ENCODE measurements at places on chromosomes 7 and 10. TPM values are rescaled to one million over a fixed set of nuclear protein-coding genes. Genes with fewer than 3 reads are reported as not detected.

The STEAP2 gene
- not detected for total RNA-seq

The PRKAG2 gene
- total RNA-seq = 17.0 TPM

The GPR26 gene
- total RNA-seq = not detected

The IFIT2 gene
- 39.2 TPM for total RNA-seq

The ACADSB gene
- 19.7 TPM for total RNA-seq

The GIMAP2 gene
- total RNA-seq = 42.2 TPM

The XRCC2 gene
- 16.6 TPM for total RNA-seq

The PNLIPRP3 gene
- not detected for total RNA-seq

The OPALIN gene
- not detected for total RNA-seq

The CUX1 gene
- total RNA-seq = 20.2 TPM

The SCART1 gene
- 2.8 TPM for total RNA-seq

The NUTM2D gene
- 0.74 TPM for total RNA-seq

DNA sequence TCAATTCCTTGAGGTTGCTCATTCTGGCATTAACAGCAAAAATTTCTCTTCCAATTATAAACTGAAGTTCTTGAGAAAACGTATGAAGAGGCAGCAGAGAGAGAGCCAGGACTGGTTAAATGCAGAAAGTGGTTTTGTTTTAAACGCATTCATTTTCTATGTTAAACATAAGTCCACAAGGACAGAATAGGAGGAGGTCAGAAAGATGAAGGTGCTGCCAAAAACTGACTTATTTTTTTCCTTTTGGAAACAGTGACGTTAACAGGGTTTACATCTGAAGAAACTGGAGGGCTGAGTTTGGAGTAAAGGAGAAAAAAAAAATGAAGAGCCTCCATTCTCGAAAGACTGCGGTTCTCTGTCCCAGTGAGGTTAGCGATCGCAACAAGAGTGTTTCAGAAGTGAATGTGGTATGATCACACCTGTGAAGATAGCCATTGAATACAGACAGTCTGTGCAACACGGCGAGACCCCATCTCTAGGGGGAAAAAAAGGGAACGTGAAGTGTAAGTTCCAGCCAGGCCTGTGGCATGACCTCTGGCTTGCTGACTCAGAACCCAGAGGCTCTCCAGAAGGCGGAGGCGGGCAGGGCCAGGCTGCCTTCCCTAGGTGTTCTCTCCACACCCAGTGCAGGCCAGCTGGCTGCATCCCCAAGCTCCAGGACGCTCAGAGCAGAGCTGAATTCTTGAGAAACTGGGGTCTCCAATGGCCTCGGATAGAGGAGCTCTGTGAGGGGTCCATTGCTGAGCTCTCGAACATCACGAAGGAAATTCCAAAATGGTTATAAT, 84.0 kb downstream of the CHST15 start:
- DNase-seq = no peak

DNA sequence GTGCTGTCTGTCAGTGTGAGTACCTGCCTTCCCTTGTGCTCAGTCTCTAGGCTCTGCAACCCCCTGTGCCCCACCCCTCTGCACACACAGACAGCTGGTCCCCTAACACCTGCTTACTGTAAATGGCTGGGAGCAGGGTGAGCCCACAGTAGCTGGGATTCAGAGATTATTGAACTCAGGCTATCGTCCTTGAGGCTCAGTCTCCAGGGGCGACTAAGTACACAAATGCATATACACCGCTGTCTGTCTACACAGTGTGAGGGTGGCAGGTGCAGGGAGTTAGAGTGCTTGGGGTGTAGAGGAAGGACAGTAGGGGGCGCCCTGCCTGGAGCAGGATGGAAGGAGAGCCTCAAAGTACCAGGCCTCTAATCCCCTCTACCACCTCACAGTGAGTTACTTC, 12.9 kb downstream of the UPP1 start:
- DNase-seq = peak; percentile 53

DNA sequence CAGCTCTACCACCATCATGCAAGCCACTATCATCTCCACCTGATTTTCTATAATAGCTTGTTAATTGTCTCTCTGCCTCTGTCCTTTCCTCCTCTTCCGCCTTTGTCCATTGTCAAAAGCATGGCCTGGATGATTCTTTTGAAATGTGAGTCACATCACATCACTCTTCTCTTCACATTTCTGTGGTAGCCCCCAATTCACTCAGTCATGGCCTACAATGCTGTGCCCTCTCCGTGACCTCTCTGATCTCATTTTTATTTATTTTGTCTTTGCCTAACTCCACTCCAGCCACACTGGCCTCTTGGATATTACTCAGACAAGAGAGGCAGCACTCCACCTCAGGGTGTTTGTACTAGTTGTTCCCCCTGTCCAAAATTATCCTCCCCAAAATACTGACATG, 4.9 kb upstream of the ABCB4 start:
- no peak for DNase-seq

DNA sequence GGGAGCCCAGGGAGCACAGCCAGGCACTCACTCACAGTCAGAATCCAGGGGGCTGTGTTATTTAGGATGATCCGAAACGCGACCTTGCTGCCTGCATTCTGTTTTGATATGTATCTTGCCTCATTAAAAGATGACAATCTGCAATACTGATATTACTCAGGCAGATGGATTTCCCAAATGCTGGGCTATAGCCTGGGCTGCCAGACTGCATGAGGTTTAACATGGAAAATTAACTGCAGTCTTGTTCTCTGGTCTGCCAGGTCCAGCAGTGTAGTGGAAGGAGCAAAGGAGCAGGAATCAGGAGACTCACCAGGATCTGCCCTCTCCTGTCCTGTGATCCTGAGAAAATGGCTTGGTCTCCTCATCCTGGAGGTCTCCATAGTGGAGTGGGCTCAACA, 258.1 kb downstream of the PAXIP1 start:
- DNase-seq = no peak

- no peak for DNase-seq
Observed at GRCh38 chr10:73553761-73554160, 37.4 kb downstream of the USP54 start.

DNA sequence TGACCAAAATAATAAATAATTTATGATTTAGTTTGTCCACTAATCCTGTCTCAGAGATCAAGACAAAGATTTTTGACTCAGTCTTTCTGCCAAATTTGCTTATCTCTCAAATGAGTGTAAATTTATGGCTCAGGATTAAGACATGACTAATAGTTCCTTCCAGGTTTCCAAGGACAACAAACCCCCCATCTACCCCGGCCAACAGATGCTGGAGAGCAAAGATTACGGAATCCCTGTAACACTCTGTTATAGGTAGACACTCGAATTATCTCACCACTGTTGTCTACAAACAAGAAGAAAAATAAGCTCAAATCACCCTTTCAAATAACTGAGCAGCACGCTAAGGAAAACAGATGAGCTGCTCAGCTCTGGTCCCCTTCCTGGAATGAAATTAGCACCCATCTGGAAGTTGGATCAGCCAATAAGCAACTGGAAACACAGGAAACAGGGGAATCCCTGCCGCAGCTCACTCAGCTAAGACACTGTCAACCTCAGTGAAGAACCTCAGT, 56.8 kb upstream of the SVIL start:
- DNase-seq = no peak

GRCh38 chr10:86663046-86663345, 5.3 kb upstream of the LDB3 start:
- DNase-seq = no peak

- DNase-seq = no peak
Observed at GRCh38 chr10:114616516-114616915, 41.6 kb downstream of the ABLIM1 start.

GRCh38 chr7:130993671-130994365, 259.8 kb upstream of the KLF14 start:
- DNase-seq = no peak

- no peak for DNase-seq
Observed at GRCh38 chr10:119254335-119254734, 47.0 kb downstream of the GRK5 start.

DNA sequence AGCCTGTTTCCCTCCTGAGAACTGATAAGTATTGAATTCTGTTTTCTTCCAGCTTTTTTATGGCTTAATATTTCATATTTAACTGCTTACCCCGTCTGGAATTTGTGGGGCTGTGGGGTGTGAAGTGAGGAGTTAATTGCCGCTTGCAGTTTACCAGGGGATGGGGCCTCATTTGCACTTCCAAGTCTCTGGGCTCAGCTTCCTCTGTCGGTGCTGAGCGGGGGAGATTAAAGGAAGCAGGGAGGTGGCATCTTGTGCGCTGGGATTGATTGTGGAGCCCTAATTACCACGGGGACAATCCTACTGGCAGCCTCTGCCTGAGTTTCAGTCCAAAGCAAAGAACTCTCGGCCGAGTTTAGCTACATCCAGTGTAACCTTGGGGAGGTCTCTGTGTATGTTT, 33.4 kb downstream of the ELFN1 start:
- no peak for DNase-seq

DNA sequence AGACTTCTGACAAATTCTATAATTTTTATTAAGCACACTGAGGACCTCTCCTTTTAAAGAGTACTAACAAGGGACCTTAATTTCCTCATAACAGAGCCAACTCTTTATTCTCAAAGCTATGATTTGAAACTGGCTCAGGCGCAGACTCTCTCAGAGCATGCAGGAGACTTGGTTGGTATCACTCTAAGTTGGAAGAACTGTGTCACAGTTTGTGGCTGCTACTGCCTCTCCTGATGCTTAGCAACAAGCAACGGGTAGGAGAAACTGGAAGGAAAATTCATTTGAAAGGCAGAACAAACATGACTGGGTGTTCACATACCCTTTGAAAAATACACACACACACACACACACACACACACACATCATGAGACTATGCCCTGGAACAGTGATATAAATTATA, 33.3 kb downstream of the ENO4 start:
- no peak for DNase-seq

DNA sequence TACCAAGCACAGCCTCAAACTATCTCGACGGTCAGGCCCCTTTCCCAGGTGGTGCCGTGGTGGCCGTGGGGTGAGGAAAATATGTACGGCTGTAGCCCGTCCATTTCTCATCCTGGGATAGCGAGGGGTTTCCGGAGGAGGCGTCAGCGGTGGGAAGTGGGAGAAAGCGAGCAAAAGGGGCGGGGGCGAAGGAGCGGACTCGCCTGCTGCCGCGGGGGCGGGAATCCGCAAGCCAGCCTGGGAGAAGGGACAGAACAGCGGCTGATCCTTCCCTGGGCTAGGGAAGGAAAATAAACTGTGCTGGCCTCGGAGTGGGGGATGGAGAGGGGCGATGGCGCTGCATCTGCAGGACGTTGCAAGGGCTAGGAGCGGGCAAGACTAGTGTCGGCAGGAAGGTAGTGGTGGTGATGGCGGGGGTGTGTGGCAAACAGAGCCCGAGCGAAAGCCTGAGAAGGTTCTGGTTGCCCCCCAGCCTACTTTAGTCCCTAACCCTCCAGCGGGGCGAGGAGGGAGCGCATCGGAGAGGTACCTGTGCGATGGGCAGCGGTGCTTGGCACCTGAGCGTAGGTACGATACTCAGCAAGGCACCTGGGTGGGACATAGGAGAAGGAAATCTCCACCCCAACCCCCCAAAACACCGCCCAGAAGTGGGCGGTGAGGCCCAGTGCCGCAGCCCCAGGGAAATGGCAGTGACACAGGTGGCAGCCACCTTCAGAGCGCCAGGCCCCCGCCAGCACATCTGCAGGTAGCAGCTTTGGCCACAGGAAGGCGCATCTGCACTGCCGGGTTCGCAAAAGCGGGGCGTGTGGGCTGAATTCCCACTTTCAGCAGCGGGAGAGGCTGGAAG, 49.9 kb upstream of the STEAP1B start:
- peak; percentile 50 for DNase-seq

DNA sequence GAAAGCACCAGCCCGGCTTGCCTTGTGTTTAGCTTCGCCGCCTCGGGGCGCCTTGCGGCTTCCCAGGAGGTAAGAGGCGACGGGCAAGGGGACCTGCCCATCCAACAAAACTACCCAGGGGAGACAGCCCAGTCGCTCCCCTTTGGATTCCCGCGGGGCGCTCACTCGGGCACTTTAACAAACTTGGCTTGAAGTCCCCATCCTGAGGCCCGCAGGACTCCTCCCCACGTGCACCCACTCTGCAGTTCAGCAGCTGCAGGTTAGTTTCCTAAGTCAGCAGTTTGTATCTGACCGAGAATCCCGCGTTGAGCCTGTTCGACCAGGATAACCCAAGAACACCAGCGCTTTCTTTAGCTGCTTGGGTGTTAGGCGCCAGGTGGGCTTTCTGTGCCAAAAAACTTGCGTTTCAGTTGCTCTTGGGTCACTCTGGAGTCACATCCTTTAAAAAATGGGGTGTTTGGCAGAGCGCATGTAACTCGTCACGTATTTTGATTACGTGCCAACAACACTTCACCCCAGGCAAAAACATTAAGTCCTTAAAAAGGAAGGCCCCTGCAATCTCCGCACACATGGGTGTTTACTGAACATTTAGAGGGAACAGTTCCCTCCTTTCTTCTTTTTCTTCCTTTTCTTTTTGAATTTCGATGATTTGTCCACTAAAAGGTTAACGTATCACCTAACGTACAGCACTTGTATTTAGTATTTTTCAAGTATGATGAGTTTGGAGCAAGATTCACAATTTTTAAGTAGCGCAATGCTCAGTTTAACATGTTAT, 876 bp downstream of the DNAH11 start:
- peak; percentile 24 for DNase-seq

GRCh38 chr7:31432836-31433340, 81.0 kb upstream of the ITPRID1 start:
- DNase-seq = no peak

DNA sequence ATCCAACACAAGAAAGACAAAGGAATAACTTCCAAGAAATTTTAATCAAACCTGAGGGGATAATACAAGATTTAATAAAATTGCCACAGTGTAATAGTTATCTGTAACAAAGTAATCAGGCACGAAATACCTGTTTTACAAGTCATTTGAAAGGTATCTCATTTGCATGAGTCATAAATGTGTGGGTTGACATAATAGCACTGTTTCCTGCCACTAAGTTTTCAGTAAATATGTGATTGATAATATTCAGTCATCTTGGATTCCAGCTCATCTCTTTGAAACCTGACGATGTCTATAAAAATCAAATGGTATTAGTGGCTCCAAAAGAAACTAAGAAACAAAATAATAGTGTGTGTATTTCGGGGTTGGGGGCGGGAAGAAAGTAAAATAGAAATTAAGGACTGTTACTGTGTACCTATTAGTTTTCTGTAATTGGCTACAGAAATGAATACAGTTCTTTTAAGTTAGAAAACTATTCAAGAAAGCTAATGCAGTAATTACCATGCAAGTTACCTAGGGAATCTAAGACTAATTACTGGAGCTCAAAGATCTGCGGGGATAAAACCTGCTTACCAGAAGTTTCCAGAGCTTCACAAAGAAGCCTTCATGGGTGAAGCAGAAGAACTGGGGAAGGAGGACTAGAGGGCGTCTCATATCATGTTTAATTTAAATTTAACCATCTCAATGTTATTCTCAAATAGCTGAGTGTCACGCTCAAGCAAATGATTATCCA, 100.7 kb downstream of the ST8SIA6 start:
- no peak for DNase-seq

- DNase-seq = no peak
Observed at GRCh38 chr10:5632446-5632845, 33.9 kb downstream of the ASB13 start.

- peak; percentile 83 for DNase-seq
Observed at GRCh38 chr7:142626420-142627035, 122.7 kb upstream of the PRSS1 start.

GRCh38 chr10:101660256-101660655, 34.7 kb downstream of the FBXW4 start:
- no peak for DNase-seq
